ENCODE measurements at places on chromosomes 16 and 17.

DNA sequence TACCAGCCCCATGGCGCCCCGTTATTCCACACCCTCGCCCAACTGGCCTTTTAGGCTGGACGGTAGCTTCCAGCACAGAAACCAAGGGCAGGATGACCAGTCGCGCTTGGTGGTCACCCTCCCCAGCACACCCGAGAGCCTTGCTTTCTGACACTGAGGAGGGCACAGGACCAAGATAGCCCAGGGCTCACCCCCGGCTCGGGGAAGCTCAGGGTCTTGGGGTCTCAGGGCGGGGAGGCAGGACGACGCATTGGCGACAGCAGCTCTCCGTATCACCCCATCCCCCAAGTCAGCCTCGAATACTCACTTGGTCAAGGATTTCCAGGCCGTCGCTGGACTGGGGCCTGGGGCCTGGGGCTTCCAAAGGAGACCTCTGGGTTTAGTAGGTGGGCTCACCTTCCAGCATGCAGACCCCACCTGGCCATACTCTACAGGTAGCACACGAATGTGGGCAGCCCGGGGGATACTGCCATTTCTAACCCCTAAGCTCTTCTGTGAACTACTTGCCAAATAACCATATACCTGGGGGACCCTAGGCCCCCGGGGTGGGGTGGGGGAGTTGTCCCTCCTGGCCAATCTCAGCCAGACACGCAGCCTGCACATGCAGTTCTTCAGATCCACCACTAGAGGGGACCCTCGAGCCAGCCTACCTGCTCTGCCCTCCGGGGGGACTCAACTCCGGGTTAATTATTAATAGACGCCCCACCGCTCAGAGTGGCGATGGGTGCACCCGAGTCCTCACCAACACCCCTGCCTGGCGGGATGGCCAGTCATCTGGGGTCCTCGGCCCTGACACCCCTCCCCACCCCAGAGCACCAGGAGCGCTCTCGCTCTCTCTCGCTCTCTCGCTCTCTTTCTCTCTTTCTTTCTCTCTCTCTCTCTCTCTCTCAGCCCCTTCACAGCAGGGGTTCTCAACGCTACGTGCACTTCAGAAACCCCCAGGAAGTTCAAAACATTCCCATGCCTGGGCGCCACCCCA is 30.0 kb downstream of the TBC1D16 start:
- peak; percentile 80 for DNase-seq

- no peak for DNase-seq
These were observed 7.9 kb downstream of the SLC12A3 start for GRCh38 chr16:56872863-56873391.

- no peak for DNase-seq
These were observed 8.9 kb upstream of the SEC14L1 start for GRCh38 chr17:77131904-77132303.

- DNase-seq = no peak
These were observed 161.5 kb downstream of the TMEM132E start for GRCh38 chr17:34740565-34741520.

GRCh38 chr17:8665684-8666083 is 35.2 kb upstream of the MYH10 start:
- no peak for DNase-seq

- DNase-seq = no peak
These were observed 138.9 kb downstream of the C16orf95 start for GRCh38 chr16:87178177-87178863.

DNA sequence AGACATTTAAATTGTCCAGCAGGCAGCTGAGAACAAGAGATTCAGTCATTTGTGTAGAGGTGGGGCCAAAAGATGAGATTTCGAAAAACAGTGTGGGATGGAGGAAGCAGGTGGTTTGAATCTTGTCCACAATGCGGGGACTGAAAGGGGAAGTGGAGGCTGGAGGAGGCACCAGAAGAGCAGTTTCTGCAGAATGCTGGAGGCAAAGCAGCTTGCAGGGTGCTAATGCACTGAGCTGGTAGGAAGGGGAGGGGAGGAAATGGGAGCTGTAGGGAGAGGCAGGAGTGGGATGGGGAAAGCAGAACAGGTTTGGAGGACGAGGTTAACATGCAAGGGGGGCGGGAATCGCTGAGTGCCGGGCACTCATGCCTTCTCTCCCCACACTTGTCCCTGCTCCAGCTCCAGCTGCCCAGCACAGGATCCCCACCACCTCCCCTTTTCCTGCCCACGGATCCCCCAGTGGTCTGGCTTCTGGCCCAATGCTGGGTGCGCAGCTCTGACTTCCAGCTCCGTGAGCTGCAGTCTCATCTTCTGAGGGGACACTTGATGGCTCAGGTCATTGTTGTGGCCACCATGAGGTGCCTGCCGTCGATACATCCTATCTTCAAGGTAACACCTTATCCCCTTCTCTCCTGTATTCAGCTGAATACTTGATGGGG is 9.4 kb downstream of the C17orf100 start:
- DNase-seq = no peak

DNA sequence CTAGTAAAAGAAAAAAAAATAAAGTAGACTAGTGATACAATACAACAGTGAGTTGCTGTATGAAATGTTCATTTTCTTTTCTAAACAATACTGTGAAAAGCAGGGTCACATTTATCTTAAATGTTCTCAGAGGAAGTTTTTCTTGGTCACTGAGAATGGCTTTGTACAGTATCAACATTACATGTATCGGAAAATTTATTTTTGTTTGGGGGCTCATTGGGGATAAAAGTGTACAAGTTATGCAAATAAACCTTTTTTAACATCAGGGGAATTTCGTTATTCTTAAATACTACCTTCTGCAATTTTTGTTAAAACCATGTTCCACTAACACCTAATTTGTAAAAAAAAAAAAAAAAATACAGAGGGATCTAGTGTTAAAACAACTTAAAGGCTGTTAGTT is 8.7 kb upstream of the ZNF594 start:
- DNase-seq = no peak

DNA sequence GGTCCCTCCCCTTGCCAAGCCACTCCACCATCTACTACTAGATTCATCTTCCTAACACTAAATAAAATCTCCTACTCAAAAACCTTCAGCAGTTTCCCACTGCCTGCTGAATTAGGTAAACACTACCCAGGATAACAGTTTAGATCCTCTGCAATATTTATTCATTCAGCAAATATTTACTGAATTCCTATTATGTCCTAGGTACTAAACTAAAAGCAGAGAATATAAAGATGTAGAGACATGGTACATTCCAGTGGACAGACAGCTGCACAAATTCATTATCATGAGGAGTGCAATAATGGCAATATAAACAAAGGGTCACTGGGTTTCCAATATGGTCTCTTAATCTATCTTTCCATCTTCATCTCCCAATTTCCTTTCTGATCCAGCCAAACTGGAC is 30.7 kb upstream of the HOXB13 start:
- no peak for DNase-seq

GRCh38 chr17:3685174-3685573 is 10.8 kb downstream of the P2RX5 start:
- DNase-seq = no peak

- DNase-seq = no peak
These were observed 5.5 kb upstream of the MAF start for GRCh38 chr16:79605999-79606398.

- no peak for DNase-seq
These were observed 57.9 kb downstream of the SDK2 start for GRCh38 chr17:73586275-73586832.

GRCh38 chr16:55955845-55956244 is 80.7 kb upstream of the CES5A start:
- DNase-seq = no peak

GRCh38 chr16:56518425-56518824 is 1.4 kb downstream of the BBS2 start:
- no peak for DNase-seq

GRCh38 chr17:67272312-67273047 is 27.5 kb upstream of the HELZ start:
- no peak for DNase-seq

GRCh38 chr16:31250782-31251384 is 8.9 kb upstream of the ITGAM start:
- DNase-seq = no peak

DNA sequence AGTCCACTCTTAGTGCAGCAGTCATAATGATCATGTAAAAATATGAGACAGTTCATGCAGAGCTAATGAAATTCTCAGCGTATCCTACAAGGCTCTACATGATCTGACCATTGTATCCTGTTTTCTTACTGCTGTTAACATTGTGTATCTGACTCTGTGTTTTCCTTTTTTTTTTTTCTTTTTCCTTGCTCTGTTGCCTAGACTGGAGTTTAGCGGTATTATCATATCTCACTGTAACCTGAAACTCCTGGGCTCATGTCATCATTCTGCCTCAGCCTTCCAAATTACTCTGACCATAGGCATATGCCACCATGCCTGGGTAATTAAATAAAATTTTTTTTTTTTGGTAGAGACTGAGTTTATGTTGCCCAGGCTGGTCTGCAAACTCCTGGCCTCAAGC is 12.1 kb downstream of the DUS2 start:
- no peak for DNase-seq

DNA sequence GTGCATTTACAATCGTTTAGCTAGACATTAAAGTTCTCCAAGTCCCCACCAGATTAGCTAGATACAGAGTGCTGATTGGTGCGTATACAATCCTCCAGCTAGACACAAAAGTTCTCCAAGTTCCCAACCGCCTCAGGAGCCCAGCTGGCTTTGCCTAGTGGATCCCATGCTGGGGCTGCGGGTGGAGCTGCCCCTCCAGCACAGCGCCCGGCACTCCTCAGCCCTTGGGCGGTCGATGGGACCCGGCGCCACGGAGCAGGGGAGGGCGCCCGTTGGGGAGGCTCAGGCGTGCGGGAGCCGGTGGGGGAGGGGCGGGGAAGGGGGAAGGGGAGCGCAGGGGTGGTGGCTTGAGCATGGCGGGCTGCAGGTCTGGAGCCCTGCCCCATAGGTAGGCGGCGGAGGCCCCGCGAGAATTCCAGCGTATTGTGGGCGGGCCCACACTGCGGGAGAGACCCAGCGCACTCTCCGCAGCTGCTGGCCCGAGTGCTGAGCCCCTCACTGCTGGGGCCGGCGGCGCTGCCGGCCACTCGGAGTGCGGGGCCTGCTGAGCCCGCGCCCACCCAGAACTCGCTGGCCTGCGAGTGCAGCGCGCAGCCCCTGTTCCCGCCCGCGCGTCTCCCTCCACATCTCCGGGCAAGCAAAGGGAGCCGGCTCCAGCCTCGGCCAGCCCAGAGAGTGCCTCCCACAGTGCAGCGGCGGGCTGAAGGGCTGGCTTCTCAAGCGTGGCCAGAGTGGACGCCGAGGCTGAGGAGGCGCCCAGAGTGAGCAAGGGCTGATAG is 907.5 kb downstream of the CDH8 start:
- DNase-seq = no peak

GRCh38 chr16:16909126-16909525 is 530.2 kb downstream of the NPIPA7 start:
- DNase-seq = no peak

DNA sequence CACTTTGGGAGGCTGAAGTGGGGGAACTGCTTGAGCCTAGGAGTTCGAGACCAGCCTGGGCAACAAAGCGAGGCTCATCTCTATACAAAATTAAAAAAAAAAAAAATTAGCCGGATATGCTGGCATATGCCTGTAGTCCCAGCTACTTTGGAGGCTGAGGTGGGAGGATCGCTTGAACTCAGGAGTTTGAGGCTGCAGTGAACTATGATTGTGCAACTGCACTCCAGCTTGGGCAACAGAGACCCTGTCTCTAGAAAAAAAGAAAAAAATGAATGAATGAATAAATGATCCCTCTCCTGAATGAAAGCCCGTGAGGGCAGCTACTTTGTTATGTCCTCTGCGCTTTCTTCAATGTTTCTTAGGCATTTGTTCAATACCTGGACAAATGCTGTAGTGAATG is 27.7 kb upstream of the DHX8 start:
- no peak for DNase-seq
